ENCODE measurements at places on chromosomes 2 and 18. TPM values are rescaled to one million over a fixed set of nuclear protein-coding genes. Genes with fewer than 3 reads are reported as not detected.

GRCh38 chr18:14925281-14925709 lies 177.3 kb downstream of the ANKRD30B start:
- DNase-seq: no peak

RDH14 gene
- 42.2 TPM for polyA plus RNA-seq

KIF3C gene
- polyA plus RNA-seq: 14.7 TPM

GRCh38 chr2:3110994-3111666 lies 266.5 kb downstream of the EIPR1 start:
- DNase-seq: no peak

GRCh38 chr2:60525899-60526298 lies 27.6 kb downstream of the BCL11A start:
- no peak for DNase-seq

GALNT3 gene
- polyA plus RNA-seq: 10.6 TPM

DNA sequence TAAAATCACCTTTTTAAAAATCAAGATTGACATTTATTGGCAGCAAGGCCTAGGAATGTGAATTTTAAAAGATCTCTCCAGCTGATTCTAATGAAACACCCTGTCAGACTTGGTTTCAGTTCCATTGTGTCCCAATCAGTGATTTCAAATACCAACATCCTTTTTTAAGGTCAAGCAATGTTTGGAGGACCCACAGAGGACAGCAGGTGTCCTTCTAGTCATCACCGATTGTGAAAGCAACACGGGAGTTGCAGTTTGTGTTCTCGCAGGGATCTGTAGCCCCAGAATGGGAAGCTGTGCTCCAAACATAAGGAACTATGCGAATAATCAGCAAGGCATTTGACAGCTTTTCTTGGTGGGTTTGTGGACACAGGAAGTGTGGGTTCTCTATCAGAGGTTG lies 4.5 kb upstream of the KIDINS220 start:
- DNase-seq: no peak

PDK1 gene
- 11.6 TPM for polyA plus RNA-seq

ARHGAP28 gene
- 65.8 TPM for polyA plus RNA-seq

RESP18 gene
- polyA plus RNA-seq: not detected

KLHL41 gene
- polyA plus RNA-seq: 1.2 TPM

ABHD1 gene
- 1.6 TPM for polyA plus RNA-seq

GRCh38 chr2:118698564-118698963 lies 148.9 kb downstream of the EN1 start:
- no peak for DNase-seq

EPHA4 gene
- 59.0 TPM for polyA plus RNA-seq

Data from renal cortex interstitium (tissue), 15 donors.